ENCODE measurements at places on chromosomes 11 and 22.

GRCh38 chr11:68960294-68961071 is 20.3 kb downstream of the MRGPRD start:
- DNase-seq: no peak

GRCh38 chr11:1908618-1909017 is 10.9 kb upstream of the TNNT3 start:
- no peak for DNase-seq

GRCh38 chr22:20418211-20418788 is 19.3 kb downstream of the SCARF2 start:
- peak; percentile 56 for DNase-seq

DNA sequence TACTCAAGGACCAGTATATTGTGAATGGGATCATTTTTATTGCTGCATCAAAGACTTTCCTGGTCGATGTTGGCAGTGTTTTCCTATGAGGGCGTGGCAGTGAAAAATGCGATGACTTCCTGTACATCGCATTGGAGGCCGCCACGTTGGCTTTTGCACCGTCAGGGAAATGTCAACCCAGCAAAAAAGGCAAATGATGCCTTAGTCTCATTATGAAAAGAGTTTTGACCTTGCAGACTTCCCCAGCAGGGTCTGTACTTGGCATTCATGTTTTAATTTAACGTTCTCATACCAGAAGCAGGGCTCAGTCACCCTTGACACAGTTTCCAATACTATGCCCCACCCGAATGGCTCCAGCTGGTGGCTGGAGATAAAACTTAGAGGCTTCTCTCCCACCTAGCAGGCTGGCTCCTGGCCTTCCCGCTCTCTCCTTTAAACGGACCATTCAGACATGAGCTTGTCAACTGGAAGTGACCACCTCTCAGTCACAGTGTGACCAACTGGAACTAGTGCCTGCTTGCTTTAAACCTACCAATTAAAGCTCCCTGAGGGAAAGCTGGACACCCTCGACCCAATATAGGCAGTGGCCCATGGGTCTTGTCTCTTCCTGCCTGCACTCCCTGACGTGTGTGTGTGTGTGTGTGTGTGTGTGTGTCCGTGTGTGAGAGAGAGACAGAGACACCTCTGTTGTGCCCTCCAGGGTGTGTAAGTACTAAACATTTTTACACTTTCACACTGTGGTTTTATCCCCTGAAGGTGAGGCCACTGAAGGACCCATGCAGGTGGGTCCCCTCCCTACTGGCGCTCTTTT is 8.7 kb upstream of the GDPD5 start:
- DNase-seq: no peak

- no peak for DNase-seq
Observed at GRCh38 chr11:61019832-61020405, 48.4 kb downstream of the CD6 start.

Measured in NCI-H460 (cell line).